ENCODE measurements at places on chromosomes 3 and 15.

DNA sequence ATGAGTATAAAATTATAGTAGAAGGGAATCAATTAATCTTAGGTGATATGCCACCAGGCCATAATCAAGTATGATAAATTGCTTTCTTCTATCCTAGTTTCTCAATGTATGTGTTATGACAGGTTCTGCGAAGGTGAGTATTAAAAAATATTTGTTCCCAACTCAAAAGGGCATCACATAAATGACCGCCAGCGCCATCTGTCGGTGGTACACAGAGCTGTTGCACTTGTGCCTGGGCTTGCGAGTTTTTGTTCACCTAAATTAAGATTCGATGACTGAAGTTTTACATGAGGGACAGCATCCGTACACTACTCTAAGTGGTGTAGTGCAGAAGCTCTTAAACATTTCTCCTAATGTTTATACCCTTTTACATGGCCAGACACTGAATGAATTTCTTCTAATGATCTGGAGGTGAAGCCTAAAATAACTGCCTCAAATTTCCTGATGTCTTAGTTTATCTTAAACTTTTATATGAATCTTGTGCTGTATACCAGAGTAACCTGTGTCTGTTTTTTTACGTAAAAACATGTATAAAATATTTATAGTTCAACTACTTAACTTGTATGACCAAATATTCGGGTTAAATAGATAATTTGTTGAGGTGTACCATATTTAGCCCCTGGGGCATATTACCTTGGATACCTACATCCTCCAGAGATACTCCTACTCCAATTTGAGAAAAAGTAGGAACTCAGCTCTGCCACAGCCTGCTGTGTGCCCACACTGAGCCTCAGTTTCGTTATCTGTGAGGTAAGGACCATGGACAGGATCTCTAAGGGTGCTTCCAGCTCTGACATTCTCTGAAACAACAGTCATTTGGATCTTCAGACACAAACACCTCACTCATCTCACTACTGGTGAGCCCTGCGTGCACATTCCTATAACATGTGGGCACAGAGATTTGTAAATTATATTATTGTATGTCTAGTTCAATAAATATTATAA, 365.6 kb downstream of the MAGI1 start:
- peak; percentile 50 for DNase-seq

DNA sequence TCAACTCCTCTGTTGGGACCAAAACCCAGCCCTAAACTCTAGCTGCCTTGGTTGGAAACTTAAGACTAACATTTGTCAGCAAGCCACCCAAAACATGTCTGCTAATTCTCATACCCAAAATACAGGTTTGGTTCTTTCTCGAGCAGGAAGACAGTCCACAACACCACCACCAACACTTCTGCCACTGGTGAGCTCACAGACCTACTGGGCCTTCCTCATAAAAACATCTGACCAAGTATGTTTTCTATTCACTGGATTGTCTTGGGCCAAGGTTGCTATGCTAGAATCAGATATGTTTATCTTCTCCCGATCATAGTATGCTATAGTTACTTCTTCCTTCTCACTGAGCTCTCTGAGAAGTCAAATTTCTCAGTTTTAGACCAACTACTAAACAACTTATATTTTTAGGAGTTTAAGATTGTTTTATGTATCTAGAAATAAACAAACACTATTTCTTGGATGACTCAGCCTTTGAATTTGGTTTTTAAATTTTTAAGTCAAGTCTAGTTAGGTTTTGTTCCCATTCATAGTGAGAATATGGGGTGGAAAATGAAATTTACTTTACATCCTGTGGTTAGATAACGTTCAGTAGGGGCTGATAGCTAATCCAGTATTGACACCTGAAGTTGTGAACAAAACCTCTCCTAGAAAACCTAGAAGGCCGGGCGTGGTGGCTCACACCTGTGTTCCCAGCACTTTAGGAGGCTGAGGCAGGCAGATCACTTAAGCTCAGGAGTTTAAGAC, 360.5 kb downstream of the RSL24D1 start:
- no peak for DNase-seq

GRCh38 chr3:38479431-38480092, 16.6 kb upstream of the EXOG start:
- DNase-seq: peak; percentile 73

GRCh38 chr3:42110631-42111030, 19.5 kb downstream of the TRAK1 start:
- no peak for DNase-seq

DNA sequence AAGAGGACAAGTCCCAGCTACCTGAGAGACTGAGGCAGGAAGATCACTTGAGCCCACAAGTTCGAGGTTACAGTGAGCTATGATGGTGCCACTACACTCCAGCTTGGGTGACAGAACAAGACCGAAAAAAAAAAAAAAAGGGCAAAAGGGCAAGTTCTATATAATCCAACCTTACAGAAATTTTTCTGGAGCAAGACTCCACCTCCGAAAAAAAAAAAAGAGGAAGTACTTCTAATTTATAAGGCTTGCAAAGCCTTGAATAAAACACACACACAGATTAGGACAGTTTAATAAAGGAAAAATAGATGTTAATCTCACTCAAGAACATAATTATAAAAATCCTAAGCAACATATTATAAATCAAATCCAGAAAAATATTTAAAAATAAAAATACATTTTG, 14.4 kb upstream of the XYLB start:
- DNase-seq: no peak

- no peak for DNase-seq
Measured at GRCh38 chr3:197507081-197507480, 48.7 kb downstream of the BDH1 start.

- no peak for DNase-seq
Measured at GRCh38 chr3:72487946-72488737, 360.1 kb downstream of the SHQ1 start.

- DNase-seq: no peak
Measured at GRCh38 chr3:176554264-176554663, 643.0 kb downstream of the TBL1XR1 start.

DNA sequence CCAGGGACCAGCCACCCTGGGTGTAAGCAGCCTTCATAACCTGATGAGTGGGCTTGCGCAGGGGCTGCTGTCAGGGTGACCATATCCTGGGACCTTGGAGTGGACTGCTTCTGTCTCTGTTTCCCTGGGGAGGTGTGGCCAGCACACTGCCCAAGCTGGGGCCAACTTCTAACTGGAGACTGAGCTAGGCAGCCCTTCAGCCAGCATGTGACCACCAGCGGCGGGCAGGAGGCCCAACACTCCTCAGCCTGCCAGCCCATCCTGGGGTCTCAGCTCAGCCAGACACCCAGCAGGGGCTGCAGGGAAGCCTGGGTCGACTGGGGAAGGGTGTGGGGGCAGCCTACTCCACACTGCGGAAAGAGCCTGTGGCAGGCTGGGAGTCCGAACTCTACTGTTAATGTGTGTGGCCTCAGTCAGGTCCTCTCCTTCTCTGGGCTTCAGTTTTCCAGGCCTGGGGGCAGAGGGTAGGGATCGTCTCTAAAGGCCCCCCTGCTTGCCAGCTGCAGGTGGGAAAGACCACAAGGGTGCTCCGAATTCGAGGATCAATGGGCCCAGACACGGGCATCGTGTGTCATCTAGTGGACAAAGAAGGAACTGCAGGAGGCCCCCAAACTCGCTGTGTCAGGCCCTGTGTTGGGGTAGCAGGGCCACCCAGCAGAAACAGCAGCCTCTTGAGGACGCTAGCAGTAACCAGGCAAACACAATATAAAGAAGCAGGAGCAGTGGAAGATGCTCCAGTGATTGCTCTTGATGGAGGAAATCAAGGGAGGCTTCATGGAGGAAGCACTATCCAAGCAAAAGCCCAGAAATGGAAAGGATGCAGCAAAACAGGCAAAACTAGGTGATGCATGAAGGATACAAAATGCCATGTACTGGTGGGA, 2.0 kb upstream of the SEMA3G start:
- DNase-seq: peak; percentile 42

- DNase-seq: no peak
Measured at GRCh38 chr3:153041181-153041580, 120.8 kb upstream of the RAP2B start.

- no peak for DNase-seq
Measured at GRCh38 chr3:28155631-28156030, 85.8 kb upstream of the CMC1 start.

DNA sequence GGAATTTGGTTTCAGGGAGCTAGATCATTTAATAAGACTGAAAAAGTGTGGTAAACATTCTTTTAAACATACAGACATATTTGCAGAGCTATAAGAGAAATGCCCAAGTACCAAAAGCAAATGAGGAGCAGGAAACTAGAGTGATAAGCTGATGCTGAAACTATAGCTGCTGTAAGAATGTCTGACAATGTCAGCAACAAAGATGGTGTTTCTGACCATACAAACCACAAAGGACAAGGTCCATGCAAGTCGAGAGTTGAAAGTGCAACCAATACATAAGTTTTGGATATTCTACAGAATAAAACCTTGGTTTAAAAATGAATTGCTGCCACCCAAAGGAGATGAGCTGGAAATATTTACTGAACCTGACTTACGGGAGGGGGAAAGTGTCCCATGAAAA, 610.2 kb downstream of the TBL1XR1 start:
- no peak for DNase-seq

DNA sequence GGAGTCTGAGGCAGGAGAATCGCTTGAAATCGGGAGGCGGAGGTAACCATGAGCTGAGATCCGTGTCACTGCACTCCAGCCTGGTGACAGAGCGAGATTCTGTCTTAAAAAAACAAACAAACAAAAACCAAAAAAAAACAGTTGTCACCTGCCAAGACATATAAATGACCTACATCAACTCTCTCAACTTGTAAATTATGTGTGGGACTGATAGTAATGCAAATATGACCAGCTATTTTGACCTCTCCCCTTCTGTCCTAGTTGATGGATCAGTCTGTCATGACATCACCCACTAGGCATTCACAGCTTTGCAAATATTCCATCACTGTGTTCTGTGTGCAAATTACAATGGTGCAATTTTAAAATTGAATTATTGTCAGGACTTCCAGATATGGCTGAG, 175.4 kb downstream of the EBLN2 start:
- no peak for DNase-seq

DNA sequence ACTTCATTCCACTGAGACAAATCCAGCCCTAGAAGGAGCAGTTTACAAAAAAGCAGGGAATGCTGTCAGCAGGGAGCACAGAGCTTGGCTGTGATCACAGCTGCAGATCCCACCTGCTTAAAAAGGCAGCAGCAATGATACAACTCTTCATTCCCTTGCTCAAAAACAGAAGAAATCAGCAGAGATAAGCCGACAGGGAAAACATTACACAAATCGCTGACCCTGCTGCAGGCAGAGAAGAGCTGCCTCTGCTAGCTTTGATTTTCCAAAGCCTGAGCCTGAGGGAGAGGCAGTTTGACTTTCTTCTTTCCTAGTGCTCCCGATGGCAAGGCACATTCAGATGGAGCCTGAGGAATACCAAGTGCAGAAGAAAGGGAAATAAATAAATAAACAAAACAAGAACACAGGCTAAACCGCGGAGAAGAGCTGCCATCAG, 80.2 kb downstream of the SHQ1 start:
- DNase-seq: peak; percentile 61

DNA sequence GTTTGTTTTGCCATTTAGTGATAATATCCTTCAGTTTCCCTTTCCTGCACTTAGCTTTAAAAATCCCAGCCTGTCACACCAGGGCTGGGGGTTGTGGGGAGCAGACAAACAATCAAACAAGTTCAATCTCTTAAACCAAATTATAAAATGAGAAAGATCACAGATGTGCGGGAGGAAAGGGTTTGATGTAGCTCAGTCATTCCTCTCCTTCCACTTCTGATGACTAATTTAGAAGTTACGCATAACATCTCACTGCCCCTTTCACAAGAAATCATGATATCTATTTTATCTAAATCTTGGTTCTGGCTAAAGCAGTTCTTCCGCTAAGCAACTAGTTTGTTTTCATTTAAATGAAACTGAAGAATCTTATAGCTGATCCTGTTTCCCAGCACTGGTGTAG, 34.1 kb upstream of the ATG7 start:
- DNase-seq: no peak

GRCh38 chr3:154701055-154701454, 271.1 kb upstream of the GPR149 start:
- no peak for DNase-seq

- no peak for DNase-seq
Measured at GRCh38 chr3:124126436-124127023, 134.6 kb upstream of the ROPN1 start.

- DNase-seq: no peak
Measured at GRCh38 chr3:11481556-11481955, 162.2 kb downstream of the VGLL4 start.

- DNase-seq: no peak
Measured at GRCh38 chr3:57689367-57690053, 3.4 kb downstream of the DENND6A start.

DNA sequence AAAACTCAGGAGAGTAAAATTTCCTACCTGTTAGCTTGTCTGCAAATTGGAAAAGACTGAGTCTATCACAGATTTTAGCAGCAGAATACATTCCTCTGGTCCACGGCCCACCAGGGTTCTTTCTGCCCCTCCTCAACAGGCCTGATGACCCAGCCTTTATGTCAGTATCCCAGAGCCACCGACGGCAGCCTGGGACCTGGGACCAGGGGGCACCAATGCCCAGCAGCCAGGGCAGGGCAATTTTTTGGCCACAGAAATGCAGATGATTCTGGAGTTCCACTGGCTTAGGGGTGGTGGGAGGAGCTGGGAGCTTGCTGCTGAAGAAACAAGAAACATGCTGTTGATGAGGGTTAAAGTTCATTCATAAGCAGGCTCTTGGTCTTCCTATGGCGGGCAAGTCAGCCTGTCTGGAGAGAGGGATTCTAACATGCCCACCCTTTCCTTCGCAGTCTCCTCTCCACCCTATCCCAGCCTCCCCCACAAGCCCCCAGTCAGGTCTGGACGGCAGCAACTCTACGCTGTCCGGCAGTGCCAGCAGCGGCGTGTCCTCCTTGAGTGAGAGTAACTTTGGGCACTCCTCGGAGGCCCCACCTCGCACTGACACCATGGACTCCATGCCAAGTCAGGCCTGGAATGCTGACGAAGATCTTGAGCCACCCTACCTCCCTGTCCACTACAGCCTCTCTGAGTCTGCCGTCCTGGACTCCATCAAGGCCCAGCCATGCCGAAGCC, 4.3 kb upstream of the MANF start:
- DNase-seq: no peak

- DNase-seq: no peak
Measured at GRCh38 chr3:111652492-111653180, 57.5 kb upstream of the ZBED2 start.

GRCh38 chr15:64634027-64634426, 141.4 kb downstream of the RBPMS2 start:
- DNase-seq: no peak

DNA sequence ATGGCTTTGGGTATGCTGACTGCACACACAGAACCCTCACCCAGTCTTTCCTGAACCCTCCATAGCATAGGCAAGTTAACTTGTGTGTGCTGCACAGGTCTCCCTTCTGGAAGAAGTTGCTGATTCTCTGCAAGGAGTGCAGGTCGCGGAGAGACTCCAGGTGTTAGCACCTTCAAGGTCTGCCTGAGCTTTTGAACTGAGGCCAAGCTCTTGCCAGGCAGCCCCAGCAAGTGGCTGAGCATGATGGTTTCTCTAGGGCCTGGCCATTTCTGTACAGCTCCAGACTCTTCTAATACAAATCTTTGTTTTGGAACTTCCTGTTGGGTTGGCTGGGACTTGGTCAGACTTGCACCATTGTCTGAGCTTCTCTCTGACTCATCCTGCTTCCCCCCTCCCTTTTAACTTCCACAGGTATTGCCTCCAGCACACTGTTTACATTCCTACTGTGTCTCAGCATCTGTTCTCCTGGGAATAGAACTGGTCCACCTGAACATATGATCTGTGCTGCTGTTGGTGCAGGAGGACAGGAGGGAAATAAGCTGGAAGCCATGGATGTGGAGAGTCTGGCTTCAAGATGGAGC, 53.3 kb downstream of the KY start:
- no peak for DNase-seq
